ENCODE measurements at places on chromosomes 3 and 15.

DNA sequence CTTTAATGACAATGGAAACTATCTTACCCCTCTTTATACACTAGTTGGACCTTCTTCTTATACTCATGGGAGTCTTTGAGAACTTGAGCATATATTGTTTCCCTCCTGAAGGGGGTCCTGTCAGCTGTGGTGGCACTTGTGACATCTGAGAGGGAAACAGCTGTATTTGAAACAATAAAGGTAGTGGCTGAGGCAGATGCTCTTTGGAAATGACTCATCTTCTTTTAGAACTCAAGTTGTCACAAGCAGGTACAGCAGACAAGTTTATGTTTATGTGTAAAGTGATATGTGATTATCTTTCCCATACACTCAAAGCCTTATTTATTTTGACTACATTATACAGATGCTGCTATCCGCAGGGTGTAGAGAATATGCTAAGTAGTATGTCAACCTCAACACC lies 220.0 kb upstream of the GRM7 start:
- no peak for DNase-seq

DNA sequence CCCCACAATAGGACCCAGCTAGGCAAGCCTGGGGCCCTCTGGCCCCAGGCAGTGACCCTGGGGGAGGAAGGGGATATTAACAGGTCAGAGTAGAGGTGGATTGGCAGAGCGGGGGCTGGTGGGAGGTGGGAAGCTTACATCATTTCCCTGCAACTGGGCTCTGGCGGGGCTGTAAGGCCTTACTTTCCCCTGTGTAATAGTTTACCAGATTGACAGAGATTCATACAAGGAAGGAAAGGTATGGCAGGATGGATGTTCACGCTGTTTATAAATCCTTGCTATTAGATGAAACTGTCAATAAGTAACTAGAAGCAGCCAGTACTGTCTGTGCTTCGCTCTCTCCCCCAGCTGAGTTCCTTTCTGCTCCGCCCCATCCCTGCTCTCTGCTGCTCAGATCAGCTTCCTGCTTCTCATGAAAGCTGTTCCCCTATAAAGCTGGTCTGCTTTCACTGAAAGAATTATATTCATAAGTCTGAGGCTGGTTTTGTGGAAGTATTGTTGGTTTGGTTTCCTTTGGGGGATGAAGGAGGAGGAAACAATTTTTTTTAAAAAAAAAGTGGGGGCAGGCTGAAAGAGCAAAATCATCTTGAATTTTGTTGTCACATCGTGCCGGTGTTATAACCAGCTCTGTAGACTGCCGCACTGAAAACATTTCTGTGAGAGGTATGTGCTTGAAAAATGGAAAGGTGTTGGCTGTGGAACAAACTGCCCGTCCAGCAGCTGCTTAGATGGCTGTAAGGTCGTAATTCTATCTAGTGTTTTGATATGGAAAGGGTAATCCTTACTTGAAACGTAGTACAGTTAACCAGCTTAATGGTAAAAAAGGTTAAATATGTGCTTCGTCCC lies 76.4 kb downstream of the BBX start:
- DNase-seq, result peak; percentile 34

- peak; percentile 79 for DNase-seq
These were observed 3.3 kb upstream of the RAB8B start for GRCh38 chr15:63186065-63186464.

DNA sequence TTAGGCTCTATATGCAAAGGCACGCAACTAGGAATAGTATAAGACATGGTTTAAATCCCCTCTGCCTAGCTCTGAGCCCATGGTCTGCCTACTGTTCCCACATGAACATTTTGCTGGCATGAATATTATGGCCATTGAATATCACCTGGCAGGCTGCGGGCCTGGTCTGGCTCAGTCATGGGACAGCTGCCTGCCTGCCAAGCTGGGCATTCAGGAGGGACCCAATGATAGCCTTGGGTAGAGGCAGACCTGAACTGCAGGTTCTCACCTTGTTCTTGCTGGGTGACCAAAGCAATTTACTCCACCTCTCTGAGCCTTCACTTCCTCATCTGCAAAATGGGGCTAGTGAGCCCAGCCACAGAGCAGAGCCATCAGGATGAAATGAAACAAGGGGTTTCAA lies 11.3 kb downstream of the RBP1 start:
- no peak for DNase-seq

DNA sequence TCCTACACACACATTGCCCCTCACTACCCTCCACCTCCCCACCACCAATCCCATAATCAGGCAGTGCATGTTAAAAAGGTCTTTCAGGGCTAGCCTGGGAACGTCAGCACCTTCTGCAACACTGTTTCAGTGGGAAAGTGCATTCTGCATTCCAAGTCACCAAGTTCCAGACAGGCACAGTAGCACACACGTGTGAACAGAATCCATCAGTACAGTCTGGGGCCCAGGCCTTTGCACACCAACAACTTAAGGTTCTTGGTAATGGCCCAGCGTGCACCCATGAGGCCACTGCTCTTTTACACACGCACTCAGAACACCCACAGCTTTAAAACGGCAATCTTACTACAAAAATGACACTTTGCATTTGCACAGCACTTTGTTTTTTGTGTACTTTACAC lies 1.2 kb downstream of the ANXA2 start:
- no peak for DNase-seq

- no peak for DNase-seq
These were observed 8.5 kb downstream of the VEPH1 start for GRCh38 chr3:157494581-157495281.

- DNase-seq, result peak; percentile 99
These were observed 202.8 kb downstream of the TP63 start for GRCh38 chr3:189833996-189834395.

- DNase-seq, result peak; percentile 91
These were observed 2.8 kb downstream of the SQOR start for GRCh38 chr15:45637552-45638033.

DNA sequence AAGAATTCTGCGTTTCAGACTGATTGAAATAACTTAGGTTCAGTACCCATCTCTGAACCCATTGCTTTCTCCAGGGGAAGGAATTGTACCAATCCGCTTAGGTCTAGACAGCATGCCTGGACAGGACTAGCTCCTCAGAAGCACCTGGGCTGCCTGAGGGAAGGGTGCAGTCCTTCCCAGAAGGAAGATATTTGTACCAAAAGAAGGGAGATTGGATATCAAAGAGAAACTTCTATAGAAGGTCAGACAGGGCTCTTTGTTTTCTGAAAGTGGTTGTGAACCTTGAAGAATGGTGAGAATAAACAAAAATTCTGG lies 133.8 kb upstream of the LRTM1 start:
- DNase-seq, result peak; percentile 28

DNA sequence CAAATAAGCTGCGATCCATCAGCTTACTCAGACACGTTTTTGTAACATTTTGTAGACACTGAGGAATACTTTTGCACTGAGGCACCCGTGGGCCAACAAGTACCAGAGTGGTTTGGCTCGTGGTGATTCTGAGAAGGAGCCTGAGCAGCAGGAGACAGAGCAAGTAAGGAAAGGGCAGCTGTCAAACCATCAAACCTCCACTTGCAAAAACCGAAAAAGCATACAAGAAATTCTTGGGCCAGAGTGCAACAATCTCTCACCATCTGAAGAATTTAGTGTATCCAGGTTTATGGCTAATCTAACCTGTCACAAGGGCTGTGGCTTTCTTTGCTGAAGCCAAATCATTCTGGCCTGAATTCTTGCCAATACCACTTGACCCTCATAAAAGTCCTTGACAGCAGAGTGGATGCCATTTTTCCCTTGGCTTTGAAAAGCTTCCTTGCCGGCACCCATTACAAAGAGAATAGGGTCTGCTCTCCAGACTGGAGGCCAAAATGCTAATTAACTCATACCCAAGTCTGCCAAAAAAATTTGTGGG lies 56.7 kb downstream of the MYO1E start:
- DNase-seq, result no peak

DNA sequence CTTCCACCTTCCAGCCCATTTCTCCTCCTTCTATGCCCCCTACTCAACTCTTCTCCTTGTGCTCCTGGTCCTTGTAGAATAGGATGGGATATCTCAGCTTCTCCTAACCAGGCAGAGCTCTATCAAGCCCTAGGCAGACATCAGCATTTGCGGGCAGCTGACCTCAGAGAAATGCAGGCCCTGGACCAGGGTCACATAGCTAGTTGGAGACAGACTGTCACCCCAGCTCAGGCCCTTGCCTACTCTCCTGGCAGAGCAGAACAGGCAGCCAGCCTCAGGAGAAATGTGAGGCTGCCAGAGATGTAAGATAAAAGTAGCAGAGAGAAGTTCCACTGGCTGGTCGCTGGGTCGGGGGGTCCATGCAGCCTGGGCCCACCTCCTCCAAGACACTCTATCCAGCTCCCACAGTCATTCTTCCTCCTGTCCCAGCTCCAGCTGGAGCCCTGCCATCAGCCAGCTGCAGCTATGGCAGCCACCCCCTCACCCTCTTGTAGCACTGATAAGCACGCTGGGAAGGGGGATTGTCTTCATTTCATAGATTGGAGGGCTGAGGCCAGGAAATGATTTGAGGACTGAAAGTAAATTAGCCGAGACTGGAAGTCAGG lies 4.0 kb downstream of the CYP8B1 start:
- DNase-seq, result no peak

DNA sequence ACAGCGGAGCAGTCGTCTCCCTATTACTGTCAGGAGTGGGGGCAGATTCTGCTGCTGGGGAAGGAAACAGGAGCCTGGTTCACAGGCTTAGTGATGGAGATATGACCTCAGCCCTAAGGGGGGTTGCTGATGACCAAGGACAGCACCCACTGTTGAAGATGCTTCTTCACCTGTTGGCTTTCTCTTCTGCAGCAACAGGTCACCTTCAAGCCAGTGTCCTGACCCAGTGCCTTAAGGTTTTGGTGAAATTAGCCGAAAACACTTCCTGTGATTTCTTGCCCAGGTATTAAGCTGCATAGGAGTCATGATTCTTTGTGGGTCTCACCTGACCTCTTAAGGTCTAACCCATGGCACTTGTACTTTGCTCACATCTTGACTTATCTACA lies 14.0 kb downstream of the ATRIP start:
- no peak for DNase-seq

- peak; percentile 71 for DNase-seq
These were observed 99.2 kb upstream of the TRPM1 start for GRCh38 chr15:31200735-31201151.

GRCh38 chr3:153572165-153572564 lies 410.1 kb downstream of the RAP2B start:
- DNase-seq, result peak; percentile 67

DNA sequence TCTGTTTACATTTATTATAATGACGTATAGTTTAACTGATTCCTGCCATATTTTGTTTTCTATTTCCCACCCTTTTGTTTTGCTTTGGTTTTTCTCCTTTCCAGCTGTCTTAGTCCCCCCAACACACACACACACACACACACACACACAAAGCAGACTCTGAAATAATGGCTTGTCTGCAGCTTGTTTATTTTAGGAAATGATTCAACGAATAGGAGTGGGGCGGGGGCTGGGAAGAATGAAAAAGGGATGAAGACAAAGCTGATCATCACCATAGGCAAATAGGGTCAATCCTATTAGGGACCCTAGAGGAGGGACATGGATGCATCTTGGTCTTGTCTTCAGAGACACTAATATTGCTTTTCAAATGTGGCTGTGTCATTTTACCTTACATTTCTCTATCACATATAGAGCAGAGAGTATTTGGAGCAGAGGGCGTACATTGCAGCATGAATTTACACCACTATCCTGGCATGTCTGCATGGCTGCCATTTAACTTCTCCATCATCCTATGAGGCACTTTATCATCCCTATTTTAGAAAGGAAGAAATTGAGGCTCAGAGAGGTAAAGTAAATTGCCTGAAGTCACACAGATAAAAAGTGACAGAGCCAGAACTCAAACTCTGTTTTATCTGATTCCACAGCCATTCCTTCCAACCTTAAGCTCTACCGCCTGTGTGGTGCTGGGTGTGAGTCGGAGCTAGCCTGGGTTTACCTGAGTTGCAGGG lies 147.2 kb upstream of the TPM1 start:
- peak; percentile 60 for DNase-seq

DNA sequence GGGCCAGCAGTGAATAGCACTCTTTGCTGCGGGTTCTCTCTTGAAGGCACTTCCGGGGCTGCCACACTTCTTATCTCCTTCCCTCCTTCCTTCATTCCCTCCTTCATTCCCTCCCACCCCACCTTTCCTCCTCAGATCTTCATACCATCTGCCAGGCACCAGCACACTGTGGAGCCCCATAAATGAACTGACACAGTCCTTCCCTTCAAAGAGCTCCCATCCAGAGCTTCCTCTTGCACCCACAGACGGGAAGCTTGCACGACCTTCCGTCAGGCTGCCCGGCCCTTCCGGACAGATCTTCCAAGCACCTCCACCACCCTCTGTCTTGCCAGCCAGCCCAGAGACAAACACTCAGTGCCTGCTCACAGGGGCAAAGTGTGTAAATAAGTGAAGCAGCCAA lies 65.4 kb upstream of the HERC1 start:
- no peak for DNase-seq

DNA sequence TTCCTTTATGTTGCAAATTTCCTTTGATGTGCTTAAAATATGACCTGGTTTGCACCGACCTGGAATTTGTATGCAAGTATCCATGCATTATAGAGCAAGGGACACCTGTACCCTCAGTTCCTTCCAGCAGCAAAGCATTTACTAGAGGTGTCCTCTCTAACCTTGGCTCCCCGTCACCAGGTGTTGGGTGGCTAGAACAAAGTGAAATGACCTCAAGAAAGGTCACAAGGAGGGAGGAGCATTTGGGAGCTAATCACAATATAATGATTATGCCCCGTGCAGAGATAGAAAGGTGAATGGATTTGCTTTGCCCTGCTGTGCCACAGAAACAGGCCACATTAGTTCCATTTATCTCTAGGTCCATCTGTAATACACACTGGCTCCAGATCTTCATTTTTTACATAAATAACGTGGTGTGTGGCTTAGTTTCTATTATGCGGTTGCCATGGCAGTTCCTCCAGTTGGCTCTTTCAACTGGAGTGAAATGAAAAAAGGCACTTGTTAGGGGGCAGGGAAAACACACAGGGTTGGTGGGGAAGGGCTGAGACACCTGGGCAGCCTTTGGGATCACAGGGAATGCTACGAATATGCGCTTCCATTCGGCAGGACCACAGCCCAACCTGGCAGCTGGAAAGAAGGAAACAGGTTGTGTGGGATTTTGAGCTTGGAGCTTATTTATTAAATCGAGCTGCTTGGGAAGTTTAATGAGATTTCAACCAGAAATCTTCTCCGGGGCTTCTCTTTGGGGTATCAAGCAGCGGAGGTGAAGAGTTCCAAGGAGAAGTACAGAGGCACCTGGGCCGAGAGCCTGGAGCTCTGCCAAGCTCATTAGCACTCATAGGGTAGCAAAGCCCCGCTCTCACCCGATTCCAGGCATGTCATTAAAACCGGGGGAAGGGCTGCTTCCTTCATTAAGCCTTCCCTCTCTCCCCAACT lies 233.5 kb upstream of the ST8SIA2 start:
- DNase-seq, result no peak

GRCh38 chr3:186259612-186260383 lies 102.2 kb downstream of the DGKG start:
- peak; percentile 75 for DNase-seq

- no peak for DNase-seq
These were observed 961 bp upstream of the ABHD2 start for GRCh38 chr15:89087161-89087829.

DNA sequence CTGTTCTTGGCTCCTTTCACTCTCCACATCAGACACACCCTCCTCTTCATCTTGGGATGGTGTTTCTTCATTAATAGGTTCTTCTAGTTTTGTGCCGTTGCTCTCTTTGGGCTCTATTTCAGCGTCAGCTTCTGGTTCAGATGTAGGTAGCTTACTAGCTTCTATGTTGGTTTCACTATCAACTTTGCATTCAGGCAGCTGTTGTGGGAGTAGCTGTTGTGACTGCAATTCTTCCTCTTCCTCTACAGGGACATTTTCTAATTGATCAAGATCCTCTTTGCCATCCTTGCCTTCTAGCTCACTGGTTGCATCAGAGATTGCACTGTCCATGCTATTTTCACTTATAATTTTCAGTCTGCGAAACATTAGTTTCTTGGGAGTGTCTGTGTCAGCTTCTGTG lies 80.1 kb downstream of the SETD2 start:
- DNase-seq, result no peak

Measured in MCF 10A (cell line).